ENCODE measurements at places on chromosomes 6 and 20.

- no peak for DNase-seq
Measured at GRCh38 chr6:108039681-108040080, 34.9 kb downstream of the OSTM1 start.

DNA sequence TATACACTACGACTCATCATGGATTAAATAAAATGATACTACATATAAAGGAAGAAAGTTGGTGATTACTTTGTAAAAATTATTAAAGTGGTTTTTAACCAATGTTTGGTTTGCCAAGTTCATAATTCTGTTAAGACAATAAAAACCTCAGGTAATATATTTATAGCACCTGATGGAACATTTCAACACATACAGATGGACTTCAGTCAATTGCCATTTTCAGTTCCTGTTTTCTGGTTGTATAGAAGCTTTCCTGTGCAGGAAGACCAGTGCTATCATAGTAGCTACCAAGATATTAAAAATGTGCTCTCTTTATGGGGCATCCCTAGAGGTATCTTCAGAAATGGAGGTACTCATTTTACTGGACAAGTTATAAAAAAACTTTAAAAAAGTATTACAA, 1686.4 kb downstream of the GRIK2 start:
- DNase-seq: no peak

GRCh38 chr6:14729129-14729871, 516.6 kb upstream of the JARID2 start:
- DNase-seq: no peak

DNA sequence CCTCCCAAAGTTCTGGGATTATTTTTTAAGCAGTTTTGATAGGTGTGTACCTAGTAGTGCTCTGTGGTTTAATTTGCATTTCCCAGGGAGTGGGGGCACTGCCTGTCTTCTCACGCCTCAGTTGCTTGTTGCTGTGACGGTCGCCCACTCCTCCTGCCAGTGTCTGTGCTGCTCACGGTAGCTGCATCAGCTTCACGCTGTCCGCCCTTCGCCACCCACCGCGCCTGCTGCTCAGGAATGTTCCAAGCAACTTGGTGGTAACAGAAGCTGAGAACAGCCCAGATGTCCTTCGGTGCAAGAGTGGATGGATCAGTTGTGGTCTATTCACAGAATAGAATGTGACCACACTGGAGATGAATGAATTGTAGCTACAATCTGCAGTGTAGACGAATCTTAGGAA, 22.9 kb downstream of the DNAJC5 start:
- DNase-seq: no peak

DNA sequence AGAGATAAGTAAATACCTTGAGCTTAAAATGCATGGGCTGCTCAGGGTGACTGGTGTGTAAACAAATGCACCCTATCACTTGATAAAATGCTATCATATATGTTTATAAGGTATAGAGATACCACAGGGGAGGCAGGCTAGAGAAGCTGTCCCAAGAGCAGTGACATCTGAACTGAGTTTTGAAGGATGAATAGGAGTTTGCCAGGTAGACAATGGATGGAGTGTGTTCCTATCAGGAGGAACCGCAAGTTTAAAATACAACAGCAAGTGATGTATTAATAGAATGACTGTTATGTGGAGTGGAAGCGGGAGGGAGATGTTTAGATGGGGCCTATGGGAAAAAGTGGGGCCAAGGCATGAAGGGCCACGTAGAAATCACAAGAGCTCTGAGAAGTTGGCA, 38.7 kb upstream of the CHMP4B start:
- DNase-seq: no peak
